ENCODE measurements at places on chromosomes 16 and 17. TPM values are rescaled to one million over a fixed set of nuclear protein-coding genes. Genes with fewer than 3 reads are reported as not detected.

Gene SRR
- total RNA-seq, result 21.4 TPM

Gene FA2H
- 7.1 TPM for total RNA-seq

Gene CYGB
- total RNA-seq, result 14.3 TPM

Gene KRTAP2-1
- not detected for total RNA-seq

Gene PLCD3
- total RNA-seq, result 50.1 TPM

Gene MLYCD
- 4.1 TPM for total RNA-seq

Gene SEZ6
- total RNA-seq, result 23.5 TPM

Gene SNRNP25
- total RNA-seq, result 50.3 TPM

Gene TP53TG3F
- not detected for total RNA-seq

Gene CCL4L2
- total RNA-seq, result 3.1 TPM

Gene EXOC3L1
- 2.3 TPM for total RNA-seq

Gene CACNG1
- 0.20 TPM for total RNA-seq

Gene RAC3
- total RNA-seq, result 58.4 TPM

Gene DHRS13
- total RNA-seq, result 22.2 TPM

Gene AARS1
- 100 TPM for total RNA-seq

Gene AANAT
- total RNA-seq, result 0.28 TPM

Gene PRCD
- total RNA-seq, result 4.0 TPM

Gene KRT28
- not detected for total RNA-seq

Gene ZNF750
- total RNA-seq, result not detected

Gene CACNG3
- total RNA-seq, result 1.9 TPM

Gene C16orf89
- total RNA-seq, result 48.6 TPM

Gene HOXB4
- 6.5 TPM for total RNA-seq

Gene SEC14L5
- total RNA-seq, result 1.6 TPM

Gene DOC2B
- total RNA-seq, result 29.6 TPM

Gene CDR2L
- 7.3 TPM for total RNA-seq

Gene ARHGAP44
- 7.4 TPM for total RNA-seq

Gene CDH1
- 35.0 TPM for total RNA-seq

Gene SRL
- total RNA-seq, result 1.6 TPM

Gene GCGR
- 0.99 TPM for total RNA-seq

Gene STH
- 0.66 TPM for total RNA-seq

Gene TBC1D3G
- not detected for total RNA-seq

Gene TNS4
- total RNA-seq, result not detected

Gene MCRIP2
- 9.1 TPM for total RNA-seq

Gene CD300H
- not detected for total RNA-seq
